ENCODE measurements at places on chromosomes 16 and 17. TPM values are rescaled to one million over a fixed set of nuclear protein-coding genes. Genes with fewer than 3 reads are reported as not detected.

The PYCARD gene
- total RNA-seq: not detected

The ZNF18 gene
- 15.9 TPM for total RNA-seq

The CPHXL2 gene
- total RNA-seq: not detected

The UTP18 gene
- total RNA-seq: 78.7 TPM

The STRADA gene
- total RNA-seq: 69.6 TPM

The TBC1D3K gene
- not detected for total RNA-seq

GRCh38 chr17:50693036-50693682 is 14.6 kb downstream of the ANKRD40 start:
- DNase-seq: no peak

DNA sequence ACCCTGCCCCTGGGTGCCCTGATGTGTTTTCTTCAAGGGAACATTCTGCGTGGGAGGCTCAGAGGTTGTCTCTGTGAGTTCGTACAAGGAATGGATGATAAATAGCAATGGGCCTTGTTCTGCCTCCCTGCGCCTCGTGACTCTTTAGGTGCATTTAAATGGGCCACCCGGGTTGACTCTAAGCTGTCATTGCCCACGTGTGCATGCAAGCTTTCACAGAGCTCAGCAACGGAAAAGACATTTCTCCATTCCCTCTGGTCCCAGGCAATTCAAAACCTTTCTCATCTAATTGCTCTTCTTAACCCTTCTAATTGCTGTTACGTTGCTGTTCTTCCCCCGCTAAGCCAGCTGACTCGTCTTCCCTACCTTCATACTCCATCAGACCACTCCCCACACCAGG is 71.5 kb upstream of the SDK2 start:
- DNase-seq: no peak

DNA sequence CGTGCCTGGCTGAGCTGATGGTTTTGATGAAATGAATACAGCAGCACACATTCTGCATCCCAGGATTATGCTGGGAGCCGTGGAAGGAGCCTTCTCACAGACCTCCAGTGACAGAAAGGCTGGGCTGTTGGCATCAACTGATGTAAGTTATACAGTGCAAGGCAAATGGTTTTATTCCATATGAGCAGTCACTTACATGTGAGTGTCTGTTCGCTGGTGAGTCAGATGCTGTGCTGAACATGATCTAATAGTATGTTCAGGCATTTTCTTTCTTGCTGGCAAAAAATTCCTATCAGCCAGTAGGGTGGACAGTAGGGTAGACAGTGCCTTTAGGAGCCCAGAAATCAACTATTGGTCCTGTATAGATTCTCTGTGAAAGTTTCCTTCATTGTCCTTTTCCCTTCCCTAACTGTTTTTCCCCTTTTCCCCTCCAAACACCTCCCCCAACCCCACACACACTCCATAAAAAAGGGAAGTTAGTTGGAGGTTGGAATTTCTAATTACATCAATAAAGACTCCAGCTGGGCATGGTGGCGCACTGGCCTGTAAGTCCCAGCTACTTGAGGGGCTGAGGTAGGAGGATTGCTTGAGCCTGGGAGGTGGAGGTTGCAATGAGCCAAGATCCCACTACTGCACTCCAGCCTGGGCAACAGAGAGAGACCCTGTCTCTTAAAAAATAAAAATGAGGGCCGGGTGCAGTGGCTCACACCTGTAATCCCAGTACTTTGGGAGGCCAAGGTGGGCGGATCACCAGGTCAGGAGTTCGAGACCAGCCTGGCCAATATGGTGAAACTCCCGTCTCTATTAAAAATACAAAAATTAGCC is 36.2 kb downstream of the LDHD start:
- no peak for DNase-seq

DNA sequence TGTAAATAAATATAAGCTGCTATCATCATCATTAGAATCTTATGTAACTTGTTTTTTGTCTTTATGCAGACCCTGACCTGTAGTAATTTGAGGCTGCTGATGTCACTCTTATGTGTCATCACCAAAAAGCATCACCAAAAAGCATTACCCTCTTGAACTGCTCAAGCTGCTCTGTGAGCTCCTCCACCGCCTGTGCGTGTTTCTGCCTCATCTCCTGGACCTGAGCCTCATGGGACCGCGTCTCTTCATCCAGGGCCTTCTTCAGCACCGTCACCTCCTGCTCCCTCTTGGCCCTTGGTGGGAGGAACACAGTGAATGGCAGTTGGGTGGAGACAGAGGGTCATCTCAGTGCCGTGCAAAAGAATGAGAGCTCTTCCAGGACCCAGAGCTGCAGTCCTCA is 82.4 kb downstream of the NDE1 start:
- no peak for DNase-seq

DNA sequence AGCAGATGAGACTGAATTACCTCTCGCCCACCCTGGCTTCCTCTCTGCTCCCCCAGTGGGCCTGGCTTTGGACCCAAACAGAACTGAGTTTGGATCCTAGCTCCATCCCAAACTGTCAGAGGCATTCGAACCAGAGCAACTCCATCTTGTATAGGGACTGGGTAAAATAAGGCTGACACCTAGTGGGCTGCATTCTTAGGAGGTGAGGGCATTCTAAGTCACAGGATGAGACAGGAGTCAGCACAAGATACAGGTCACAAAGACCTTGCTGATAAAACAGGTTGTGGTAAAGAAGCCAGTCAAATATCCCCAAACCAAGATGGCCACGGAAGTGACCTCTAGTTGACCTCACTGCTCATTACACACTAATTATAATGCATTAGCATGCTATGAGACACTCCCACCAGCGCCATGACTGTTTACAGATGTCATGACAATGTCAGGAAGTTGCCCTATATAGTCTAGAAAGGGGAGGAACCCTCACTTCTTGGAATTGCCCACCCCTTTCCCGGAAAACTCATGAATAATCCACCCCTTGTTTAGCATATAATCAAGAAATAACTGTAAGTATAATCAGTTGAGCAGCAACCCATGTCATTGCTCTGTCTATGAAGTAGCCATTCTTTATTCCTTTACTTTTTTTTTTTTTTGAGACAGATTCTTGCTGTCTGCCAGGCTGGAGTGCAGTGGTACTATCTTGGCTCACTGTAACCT is 44.4 kb downstream of the LYRM1 start:
- DNase-seq: no peak

GRCh38 chr16:89581045-89581695 is 5.6 kb downstream of the CPNE7 start:
- DNase-seq: no peak

GRCh38 chr17:79353548-79353947 is 257.3 kb downstream of the RBFOX3 start:
- DNase-seq: no peak

- peak; percentile 47 for DNase-seq
Measured at GRCh38 chr16:48542020-48542473, 67.9 kb downstream of the N4BP1 start.

DNA sequence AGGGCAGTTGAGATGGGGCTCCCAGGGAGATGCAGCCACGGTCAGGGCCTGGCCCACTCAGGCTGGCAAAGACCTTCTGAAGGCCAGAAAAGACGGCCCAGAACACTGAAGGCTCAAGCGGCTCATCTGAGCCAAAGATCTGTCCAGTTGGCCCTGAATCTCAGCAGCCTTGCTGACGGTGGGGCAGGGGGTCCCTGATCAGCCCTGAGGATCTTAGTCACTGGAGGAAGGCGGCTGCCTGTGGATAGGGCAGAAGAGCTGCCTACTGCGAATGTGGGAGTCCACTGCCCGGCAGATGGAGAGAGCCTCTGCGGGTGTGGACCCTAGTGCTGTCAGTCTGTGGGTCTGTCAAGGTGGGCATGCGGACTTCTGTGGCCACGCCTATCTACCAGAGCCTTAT is 1738.2 kb downstream of the TP53TG3F start:
- no peak for DNase-seq

DNA sequence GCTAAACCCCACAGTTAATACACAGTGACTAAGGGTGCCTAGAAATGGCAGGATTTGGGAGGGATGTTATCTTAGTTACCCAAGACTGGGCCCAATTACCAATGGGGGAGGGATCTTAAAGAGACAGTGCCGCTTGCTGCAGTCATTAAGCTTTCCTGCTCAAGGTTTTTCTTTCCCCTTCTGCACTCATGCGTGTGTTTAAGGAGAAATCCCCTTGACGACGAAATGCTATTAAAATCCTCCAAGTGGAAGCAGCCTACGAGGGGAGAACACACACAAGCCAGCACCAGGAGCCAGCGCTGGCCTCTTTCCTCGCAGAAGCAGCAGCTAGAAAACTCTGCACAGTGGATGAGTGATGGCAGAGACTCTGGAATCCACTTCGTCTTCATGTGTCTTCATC is 22.0 kb downstream of the SALL1 start:
- peak; percentile 70 for DNase-seq

DNA sequence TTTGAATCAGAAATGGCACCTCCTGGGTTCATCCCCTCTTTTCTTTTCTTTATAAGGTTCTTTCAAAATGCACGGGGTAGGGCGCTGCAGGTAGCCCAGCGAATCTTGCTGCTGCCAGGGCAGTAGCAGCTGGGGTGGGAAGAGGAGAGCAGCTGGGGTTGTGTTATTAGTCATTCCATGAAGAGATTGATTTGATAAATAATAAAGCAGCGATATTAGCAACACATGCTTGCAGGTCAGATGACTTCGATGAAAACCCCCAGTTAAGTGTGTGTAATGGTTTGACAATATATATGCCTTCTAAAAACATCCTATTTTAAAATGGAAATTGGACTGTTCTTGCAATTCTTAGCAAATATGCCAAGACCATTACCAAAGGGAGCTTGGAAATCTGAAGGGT is 200.7 kb downstream of the CCDC182 start:
- no peak for DNase-seq

DNA sequence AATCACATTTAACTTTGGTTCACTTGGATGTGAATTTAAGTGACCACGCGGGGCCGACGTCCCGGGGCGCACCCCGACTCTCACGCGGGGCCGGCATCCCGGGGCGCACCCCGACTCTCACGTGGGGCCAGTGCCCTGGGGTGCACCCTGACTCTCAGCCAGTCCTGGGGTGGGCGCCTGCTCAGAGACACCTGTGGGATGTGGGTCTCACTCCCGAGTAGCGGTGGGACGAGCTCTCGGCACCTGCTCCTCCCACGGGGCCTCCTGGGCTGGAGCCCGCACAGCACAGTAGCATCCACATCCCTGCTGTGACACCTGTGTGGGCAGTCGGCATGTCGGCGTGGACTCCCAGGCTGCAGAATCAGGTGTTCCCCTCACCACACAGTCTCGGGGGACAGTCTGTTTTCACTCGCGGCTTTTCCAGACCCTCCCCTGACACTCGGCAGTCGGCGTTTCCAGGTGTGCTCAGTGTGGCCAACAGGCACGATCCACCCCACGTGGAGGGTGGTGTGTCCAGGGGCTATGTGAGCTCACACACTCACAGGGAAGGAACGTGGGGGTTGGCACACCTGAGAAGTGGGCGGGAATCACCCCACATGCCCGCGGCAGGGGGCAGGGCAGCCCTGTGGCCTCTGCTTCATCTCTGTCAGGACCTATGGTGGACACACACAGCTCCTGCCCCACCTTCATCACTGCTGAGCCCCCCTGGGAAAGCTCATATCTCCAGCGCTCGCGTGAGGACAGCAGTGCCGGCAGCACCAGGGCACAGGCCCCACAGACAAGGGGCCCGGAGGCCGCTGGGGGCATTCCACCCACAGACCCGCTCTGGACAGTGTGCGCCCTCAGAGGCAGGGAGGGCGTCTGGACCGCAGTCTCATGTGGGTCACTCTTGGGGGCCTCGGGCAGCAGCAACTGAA is 51.8 kb downstream of the LMF1 start:
- DNase-seq: no peak

DNA sequence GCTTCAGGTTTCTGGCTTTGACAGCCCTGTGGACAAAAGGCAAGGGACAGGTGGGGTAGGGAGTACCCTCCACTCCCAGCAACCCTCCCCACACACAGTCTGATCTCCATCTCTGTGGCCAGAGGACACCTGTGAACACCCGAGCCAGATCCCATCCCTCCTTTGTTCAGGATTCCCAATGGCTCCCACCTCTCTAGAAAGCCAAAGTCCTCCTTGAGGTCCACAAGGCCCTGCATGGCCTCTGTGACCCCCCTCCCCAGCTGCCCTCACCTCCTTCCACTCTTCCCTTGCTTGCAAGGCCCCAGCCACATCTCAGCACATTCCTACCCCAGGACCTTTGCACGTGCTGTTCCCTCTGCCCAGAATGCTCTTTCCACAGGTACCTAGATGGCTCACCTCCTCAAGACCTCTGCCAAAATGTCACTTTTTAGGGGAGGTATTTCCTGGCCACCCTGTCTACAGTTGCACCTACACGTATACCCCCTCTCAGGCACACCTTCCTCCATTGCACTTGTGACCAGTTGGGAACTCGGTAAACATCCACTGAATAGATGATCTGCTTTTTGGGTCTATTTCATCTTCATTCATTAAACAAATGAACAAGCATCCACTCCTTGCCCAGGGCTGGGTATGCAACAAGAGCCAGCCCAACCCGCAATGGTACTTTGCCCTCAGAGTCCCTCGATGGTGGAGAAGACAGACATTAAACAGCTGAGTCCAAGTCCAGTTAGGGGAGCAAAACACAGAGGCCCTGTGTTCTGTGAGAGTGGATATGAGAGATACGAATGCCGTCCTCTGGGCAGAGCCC is 107.0 kb downstream of the CRLF3 start:
- no peak for DNase-seq

DNA sequence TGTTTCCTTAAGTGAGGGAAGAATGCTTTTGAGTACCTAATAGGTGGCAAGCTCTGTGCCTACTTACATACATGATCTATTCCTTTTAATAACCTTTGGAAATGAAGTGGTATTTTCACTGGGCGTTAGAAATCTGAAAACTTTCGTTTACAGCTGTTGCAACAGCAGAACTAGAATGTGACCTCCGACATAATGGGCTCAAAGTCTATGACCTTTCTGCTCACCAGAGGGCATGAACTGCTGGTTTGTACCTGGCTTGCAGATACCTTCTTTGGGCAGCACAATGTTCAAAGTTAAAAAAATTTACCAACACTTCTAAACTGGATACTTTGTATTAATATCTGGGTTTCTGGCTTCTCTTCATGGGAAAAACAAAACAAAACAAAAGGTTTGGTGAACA is 24.3 kb downstream of the CA4 start:
- DNase-seq: no peak

All from neural progenitor cell (in vitro differentiated cells).